Stimulated activated CD4-positive, alpha-beta T cell treated with anti-CD3 and anti-CD28 coated beads, Interleukin-15, amount 100 ng/mL, for 1 hour (primary cell): ENCODE measurements at places on chromosomes 2 and 18.

DNA sequence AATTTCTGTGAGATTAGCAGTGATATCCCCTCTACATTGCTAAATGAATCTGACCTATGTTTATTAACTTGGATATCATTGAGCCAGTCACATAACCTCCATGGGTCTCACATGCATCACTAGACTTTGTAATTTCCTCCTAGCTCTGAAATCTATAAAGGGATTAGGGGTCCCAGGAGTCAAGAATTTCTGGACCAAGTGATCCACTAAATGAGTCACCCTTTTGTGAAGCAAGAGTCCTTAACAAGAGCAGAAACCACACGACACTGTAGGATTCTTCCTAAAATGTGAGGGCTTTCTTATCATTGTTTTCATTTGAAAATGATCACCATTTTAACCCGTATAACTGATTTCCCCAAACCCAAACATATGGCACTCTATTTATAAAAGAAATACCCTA lies 90.3 kb downstream of the DHRS9 start:
- no peak for DNase-seq

DNA sequence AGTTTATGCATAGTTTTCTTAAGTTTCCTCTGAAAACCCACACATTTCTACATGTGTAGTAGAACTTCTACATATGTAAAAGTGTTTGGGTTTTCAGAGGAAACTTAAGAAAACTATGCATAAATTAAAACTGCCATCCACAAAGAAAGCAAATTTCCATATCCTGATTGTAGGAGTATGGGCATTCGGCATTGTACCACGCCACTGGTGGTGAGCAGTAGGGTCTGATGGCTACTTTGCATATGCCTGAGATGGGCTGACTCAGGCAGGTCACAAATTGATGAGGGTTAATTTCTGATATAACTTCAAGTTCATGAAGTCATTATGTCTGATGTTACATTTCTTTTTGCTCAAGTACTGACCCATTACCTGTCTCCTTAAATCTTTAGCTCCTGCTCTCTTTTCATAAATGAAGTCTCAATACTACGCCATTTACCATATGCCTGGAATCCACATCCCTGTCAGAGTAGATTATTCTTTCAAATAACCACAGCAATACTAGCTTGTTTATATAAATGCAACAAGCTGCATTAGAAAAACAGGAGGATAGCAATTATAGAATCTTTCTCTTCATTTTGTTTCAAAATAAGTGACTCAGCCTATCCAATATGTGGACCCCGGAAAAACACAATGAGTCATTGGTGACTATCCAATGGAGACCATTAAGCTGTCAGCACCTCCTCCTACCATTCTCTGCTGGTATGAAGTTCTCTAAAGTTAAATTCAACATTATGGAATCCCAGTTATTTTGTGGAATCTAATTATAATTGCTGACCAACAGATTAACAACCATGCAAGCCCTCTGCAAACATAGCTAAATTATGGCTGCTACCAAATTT lies 355.2 kb upstream of the UBE2E3 start:
- DNase-seq: no peak

DNA sequence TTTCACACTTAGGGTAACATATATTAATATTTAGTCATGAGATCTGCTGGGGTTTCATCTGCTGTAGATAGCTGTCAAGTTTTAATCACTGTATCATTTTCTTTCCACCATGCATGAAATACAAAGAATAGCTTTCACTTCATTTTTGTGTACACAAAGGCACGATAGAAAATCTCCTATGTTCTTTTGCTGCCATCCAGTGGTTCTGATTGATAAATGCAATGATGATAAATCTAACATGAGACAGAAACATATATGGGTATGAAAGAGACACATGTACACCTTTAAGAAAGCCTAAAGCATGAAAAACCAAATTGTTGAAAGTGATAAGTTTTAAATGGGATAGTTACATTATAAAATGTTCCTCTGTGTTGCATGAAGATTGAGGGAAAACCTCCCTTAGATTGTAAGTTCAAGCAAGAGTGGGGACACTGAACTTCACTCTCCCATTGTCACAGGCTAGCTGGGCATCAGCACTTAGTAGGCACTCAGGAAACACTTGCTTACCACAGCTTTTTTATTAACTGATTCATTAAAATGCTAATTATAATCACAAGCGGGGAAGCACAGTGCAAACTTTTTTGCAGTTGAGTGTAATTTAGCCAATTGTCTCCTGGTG lies 31.2 kb downstream of the C1D start:
- DNase-seq: no peak

DNA sequence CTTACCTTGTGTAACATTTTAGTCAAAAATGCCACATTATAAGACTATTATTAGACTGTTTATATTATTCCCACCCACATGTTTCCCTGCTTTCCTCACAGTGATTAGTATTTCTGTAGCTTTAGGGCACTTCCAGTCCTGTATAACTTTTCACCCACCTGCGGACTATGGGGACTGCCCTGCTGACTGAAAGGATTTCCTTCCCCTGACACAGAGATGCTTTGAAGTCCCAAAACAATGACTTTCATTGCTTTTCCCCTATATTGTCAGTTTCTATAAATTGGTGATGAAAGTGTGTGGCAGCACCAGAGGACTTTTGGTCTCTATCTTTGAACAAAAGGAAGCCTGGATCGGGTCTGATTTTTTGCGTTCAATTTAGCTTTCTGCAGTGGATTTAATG lies 59.0 kb upstream of the OTX1 start:
- DNase-seq: no peak

DNA sequence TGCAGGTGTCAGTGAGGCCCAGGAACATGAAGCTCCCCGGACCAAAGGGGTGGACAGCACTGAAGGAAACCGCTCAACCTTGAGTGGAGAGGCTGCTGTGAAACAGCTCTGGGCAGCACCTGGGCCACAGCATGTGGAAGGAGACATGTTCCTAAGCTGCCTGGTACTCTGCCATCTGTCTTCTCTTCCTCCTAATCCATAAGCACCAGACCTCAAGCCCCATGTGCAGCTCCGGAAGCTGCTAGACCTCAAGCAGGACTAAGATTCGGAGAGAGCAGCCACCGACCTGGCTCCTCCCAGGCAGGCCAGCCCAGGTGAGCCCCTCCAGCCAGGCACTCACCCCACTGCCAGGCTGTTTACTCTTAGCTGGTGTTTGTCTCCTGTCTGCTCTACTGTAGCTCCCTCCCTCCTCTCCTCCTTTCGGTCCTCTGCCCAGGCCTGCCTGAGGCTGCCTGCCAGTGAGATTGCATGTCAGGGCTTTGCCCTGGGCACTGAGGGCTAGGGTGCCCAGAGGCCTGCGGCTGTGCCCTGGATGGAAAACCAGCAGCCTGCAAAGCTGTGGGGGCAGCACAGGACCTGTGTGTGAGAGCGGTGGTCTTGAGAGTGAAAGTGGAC lies 53.7 kb downstream of the BCL11A start:
- no peak for DNase-seq
